ENCODE measurements at places on chromosomes 1 and 21.

- DNase-seq = no peak
These were observed 9.0 kb downstream of the GSTM5 start for GRCh38 chr1:109721042-109721441.

GRCh38 chr1:63592536-63593302 lies 492 bp upstream of the PGM1 start:
- DNase-seq = no peak

DNA sequence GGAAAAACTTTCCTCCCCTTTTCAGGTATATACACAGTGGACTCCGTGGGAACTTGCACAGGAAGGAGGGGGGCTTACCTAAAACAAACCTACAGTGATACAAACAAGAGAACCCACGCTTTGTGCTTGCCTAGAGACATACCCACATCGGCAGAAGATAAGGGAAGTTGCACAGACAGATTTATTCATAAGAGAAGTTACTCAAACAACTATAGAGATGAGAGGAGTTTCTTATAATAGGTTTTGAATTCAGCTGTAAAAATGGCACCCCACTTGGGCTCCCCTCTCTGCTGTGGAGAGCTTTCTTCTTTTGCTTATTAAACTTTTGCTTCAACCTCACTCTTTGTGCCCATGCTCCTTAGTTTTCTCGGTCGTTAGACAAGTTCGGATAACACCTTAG lies 1.8 kb upstream of the DUSP12 start:
- no peak for DNase-seq

GRCh38 chr1:208189183-208189582 lies 55.0 kb downstream of the PLXNA2 start:
- DNase-seq = no peak

DNA sequence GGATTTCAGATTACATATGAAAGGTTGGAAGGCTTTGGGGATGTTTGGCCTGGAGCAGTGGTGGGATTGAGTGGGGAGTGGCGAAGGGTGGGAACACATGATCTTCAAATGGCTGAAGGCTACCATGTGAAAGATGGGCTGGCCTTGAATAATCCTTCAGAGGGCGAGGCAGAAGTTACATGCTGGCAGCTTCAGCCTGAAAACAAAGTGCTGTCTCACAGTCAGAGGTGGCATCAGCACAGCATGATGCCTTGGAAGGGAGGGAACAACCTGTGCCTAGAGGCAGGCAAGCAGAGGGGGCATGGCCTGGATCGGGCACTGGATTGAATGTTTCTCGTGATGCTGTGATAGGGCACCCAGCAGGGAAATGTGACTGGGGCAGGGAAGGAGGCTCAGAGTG lies 130.8 kb downstream of the BEND5 start:
- DNase-seq = no peak

- no peak for DNase-seq
These were observed 17.0 kb downstream of the MRAP start for GRCh38 chr21:32315511-32316281.

- no peak for DNase-seq
These were observed 20.0 kb downstream of the SERTAD4 start for GRCh38 chr1:210252621-210253051.

GRCh38 chr1:96968541-96968940 lies 247.0 kb downstream of the PTBP2 start:
- DNase-seq = no peak

DNA sequence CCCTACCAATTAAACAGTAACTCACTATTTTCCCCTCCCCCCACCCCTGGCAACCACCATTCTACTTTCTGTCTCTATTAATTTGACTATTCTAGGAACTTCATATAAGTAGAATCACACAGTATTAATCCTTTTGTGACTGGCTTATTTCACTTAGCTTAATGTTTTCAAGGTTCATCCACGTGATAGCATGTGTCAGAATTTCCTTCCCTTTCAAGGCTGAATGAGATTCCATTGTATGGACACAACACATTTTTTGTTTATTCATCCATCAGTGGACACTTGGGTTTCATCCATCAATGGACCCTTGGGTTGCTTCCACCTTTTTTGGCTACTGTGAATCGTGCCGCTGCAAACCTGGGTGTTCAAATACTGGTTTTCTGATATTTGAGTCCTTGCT lies 41.7 kb downstream of the EIF2D start:
- no peak for DNase-seq

DNA sequence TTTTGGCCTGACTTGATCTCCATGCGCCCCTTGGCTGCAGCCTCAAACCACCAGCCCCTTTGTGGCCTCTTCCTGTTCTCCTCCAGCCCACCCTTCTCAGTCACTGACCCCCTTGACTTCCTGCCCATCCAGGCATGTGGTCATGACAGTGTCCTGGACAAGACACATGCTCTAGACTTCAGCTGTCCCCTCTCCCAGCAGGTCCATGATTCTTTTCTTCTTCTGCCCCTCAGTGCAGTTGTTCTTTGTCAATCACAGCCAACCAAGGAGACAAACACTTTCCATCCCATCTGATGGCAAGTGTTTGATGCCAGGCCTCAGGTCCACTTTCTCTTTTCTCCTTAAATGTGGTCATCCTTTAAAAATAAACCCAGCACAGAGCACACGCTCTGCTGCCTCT lies 49.7 kb downstream of the SYT6 start:
- DNase-seq = no peak

DNA sequence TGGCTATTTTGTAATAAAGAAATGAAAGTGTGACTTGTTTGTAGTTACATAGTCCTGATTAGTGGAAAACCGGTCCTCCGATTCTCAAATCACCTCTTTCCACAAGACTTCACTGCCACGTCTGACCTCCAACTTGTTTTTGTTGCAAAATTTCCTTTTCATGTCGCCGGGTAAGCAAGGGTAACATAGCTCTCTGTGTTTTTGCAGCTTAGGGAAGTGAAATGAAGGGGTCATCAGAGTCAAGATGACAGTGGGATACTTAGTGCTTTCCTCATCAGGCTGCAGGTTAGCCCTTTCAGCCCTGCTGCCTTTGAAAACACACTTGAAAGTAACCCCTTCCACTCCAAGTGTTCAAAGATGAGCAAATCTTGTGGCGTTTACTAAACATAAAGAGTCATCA lies 217.9 kb downstream of the USP25 start:
- no peak for DNase-seq

DNA sequence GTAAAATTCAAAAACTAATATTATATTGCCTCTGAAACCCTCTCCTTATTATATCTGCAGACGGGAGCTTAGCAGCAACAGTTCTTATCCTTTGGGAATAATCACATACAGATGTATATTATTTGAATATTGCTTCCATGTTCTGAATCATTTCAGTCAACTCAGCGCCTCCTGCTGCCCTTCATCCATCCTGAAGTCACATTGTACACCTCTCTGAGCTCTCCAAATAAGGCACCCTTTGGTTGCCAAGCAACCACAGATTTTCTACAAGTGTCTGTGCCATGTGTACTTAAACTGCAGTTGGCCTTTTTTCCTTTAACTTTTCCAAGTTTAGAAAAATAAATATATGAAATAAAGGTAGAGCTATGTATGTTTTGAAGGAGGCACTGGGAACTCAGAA lies 384.3 kb downstream of the LRRIQ3 start:
- DNase-seq = no peak

- DNase-seq = no peak
These were observed 31.1 kb downstream of the CHODL start for GRCh38 chr21:18275781-18276180.

DNA sequence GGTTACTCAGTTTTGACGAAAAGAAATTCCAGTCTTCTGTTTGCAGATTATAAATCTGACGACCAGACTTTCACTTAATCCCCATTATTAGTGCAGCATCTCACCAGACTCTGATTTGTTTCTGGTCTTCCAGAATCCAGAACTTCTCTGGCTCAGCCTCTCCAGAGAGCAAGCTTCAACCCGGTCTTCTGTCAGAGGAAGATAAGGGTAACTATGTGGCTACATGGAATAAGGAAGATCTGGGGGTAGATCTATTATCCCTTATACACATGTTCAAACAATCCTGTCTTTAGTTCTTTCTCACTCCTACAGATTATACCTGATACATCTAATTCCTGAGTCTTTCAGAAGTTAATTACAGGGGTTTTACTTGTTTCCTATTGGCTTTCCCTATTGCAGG lies 9.9 kb downstream of the PHTF1 start:
- no peak for DNase-seq

- no peak for DNase-seq
These were observed 148.7 kb upstream of the NR5A2 start for GRCh38 chr1:199878823-199879222.

DNA sequence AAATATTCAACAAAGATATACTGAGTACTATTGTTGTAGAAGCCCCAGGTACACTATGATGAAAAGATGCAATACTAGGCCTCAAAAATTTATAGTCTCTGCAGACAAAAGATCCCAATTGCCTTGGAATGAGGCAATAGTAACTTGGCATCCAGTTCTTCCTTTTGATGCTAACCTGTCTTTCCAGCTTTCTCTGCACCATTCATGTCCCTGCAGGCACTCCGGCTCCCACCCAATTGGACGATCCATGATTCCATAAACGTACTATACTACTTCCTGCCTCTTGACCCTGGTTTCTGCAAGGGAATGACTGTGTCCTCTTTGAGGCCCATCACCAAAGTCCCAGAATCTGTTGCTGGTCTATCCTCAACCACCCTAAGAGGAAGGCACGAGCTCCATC lies 8.0 kb upstream of the TAGLN2 start:
- DNase-seq = no peak

- no peak for DNase-seq
These were observed 49.3 kb downstream of the GNB1 start for GRCh38 chr1:1841575-1841995.

DNA sequence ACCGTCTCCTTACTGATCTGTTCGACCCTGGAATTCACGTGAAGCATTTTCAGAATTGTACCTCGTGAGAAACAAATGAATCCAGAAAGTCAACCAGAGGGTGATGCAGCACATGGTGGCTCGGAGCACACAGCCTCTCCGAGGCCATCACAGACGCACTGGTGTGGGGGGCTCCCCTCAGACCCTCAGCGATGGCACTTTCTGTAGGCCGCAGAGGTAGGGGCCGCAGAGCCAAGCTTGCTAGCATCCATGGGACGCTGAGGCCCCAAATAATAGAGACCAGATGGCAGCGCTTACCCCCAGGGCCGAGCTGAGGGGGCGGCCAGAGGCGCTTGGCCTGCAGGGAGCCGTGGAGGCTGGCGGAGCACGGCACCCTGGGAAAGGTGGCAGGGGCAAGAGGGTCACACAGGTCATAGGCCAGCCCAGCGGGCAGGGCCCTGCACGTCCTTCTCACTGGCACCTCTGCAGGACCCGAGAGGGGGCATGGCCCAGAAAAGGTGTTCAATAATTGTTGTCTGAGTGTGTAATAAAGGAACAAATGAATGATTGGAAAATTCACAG lies 28.1 kb upstream of the COL6A2 start:
- no peak for DNase-seq

DNA sequence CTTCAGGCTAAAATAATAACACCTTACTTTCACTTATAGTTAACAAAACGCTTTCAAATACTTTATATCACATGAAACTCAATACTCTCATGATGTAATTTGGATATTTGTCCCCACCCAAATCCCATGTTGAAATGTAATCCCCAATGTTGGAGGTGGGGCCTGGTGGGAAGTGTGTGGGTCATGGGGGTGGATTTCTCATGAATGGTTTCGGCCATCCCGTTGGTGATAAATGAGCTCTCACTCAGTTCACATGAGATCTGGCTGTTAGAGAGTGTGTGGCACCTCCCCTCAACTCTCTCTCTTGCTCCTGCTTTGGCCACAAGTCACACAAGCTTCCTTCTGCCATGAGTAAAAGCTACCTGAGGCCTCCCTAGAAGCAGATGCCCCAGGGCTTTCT lies 22.5 kb upstream of the PTGFRN start:
- no peak for DNase-seq

- DNase-seq = no peak
These were observed 87.9 kb downstream of the RIPK4 start for GRCh38 chr21:41678924-41679318.

DNA sequence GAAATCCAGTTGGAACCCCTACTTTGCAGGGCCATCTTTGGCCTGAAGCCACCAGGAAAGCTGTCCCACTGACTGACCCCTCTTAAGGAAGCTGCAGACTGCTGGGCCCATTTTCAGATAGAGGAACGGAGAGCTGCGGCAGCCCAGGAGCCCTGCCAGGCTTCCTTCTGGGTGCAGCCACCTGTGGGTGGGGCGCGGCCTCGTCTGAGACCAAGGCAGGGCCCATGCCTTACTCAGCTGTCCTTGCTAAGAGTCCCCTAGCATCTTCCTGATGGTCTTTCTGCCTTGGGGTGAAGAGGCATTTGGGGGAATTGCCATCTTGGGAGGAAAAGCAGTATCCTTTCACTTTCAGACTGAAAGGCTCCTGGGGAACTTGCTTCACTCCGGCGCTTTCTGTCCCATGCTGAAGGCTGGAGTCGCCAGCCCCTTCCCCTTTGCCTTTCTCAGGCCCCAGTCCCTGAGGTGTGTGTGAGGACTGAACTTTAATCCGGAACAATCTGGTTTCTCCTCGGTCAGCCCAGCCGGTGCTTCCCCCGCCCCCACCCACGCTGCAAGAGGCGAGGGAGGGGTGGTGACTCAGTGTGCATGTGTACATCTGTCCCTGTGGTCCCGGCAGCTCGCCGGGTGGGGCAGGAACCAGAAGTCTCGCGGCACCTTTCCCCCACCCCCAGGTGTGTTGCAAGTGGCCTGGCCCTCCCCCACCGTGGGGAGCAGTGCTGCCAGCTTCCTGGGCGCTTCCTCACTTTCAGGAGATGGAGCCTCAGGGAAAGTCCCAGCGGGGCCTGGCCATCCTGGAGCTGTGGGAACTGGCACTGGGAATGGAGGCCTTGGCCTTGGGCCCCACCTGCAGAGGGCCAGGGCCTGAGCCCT lies 5.1 kb downstream of the ZC3H12A start:
- no peak for DNase-seq

GRCh38 chr1:27542463-27543273 lies 52.7 kb upstream of the WASF2 start:
- DNase-seq = no peak

DNA sequence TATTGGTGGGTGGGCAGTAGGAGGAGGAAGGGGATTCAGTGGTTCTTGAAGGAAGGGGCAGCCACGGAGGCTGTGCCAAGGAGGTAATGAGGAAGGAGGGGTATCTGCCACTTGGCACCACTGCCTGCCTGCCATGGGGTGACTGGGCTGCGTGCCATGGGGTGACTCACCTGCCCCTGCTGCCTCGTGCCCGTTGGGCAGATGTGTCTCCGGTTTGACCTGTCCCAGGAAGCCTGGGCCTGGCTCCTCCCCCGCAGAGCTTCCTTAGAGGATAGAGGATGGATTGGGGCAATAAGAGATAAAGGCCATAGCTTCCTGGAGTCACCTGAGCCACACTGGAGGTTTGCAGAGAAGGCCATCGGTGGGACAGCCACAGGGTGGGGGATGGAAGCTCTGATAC lies 1.7 kb downstream of the PADI3 start:
- DNase-seq = no peak
